HCEC 1CT (cell line): ENCODE measurements at places on chromosomes 3 and 15.

DNA sequence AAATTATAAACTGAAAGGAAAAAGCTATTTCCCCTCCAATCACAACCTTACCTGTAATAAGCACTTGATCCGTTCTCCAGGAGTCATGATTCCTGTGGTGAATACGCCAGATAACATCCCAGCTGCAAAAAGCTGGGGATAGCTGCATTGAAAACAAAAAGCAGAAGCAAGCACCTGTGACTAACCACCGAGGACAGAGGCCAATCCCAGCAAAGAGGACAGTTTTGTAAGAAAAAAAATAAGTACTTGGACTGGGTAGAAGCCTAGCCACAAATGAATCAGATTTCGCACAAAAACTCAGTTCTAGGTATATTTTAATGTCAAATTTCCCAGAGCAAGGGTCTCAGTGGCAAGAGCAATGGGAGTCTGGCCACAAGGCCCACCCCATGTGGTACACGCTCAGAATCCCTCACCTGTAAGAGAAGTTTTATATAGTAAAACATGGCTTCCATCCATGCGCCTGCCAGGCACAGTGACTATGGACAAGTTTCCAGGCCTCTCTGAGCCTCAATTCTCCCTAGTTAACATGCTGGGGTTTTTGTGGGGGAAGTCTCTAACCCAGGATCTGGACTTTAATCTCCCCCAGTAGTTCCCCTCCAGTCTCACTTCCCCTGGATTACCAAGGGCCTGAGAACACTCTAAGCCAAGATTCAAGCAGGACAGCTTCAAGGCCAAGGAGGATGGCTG is 19.2 kb downstream of the SLC25A20 start:
- no peak for DNase-seq

DNA sequence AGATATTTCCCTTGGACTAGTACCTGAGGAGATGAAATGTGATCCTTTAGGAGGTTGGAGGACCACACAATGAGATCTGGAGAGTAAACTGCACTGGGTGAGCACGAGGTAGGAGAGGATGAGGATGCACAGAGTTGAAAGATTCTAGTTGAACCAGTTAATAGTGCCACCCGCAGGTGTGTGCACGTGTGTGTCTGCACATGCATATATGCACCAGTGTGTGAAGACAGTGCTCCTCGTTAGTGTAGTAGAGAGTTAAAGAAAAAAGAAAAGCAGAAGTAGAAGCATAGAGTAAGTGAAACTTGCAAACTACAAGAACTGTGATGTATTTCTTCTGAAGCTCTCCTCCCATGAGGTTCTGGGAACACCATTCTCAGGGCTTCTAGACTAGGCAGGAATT is 8.4 kb downstream of the MED12L start:
- no peak for DNase-seq

- DNase-seq, result no peak
Observed at GRCh38 chr15:76065245-76065644, 5.5 kb downstream of the TMEM266 start.

DNA sequence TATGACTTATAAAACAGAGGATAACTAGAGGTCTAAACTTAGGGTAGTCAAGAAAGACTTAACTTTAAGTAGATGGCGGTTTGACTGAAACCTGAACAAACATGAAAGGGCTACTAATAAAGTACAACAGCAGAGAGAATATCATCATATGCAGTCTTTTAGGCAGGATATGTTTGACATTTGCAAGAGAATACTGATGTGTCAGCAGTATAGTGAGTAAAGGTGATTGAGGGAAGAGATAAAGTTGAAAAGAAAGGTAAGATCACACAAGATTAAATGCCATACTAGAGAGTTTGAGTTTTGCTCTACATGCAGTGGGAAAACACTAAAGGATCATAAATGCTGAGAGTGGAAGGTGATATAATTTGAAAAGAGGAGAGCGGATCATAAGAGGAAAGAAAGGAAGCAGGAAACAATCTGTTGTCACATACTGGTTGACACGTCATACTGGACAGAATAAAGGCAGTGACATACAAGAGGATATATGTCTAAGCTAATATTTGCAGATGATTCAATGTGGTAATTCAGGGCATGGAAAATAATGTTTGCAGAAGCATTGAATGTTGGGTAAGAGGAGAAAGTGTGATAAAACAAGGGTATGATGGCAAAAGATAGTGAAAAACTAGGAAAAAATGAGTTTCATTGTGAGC is 223.0 kb downstream of the EPHA6 start:
- DNase-seq, result no peak

DNA sequence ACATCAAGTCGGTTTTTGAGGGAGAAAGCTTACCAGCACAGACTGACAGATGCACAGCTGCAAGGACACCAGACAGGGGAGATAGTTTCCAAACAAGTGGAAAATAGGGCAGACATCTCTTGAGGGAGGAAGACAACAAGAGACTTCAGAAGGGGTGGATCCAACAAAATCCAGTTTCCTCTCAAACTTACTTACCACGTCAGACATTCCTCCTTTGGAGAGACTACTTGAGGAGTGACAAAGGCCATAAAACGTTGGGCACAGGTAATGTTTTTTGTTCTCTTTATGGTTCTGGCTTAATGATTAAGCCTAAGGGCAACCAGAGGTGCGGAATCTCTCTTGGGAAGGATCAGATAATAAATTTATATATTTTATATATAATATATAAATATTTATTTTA is 76.1 kb downstream of the CD200 start:
- no peak for DNase-seq

DNA sequence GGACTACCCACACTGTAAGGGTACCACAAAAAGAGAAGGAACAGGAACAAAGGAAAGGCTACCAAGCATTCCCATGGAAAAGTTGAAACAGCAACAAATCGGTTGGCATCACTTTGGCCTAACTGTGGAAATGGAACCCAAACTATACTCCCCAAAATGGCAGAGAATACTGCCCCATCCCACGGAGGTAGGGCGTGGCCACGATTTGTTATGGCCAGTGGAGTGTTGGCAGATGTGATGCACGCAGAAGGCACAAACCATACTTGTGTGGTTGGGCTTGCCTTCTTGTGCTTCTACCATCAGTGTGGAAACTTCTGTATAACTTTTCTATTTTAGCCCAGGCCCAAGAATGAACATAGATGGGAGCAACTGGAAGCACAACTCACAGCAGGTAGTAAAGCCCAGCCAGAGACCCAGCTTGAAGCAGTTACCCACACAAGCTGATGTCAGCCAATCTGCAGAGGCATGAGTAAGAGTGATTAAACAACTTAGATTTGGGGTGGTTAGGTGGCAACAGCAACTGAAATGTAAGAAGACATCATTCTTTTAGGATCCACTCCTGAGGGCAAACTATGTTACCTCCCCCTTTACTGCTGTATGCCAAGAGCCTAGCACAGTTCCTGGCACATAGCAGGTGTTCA is 64.1 kb downstream of the BTD start:
- DNase-seq, result peak; percentile 26

GRCh38 chr3:150273396-150273795 is 134.7 kb upstream of the TSC22D2 start:
- DNase-seq, result no peak

DNA sequence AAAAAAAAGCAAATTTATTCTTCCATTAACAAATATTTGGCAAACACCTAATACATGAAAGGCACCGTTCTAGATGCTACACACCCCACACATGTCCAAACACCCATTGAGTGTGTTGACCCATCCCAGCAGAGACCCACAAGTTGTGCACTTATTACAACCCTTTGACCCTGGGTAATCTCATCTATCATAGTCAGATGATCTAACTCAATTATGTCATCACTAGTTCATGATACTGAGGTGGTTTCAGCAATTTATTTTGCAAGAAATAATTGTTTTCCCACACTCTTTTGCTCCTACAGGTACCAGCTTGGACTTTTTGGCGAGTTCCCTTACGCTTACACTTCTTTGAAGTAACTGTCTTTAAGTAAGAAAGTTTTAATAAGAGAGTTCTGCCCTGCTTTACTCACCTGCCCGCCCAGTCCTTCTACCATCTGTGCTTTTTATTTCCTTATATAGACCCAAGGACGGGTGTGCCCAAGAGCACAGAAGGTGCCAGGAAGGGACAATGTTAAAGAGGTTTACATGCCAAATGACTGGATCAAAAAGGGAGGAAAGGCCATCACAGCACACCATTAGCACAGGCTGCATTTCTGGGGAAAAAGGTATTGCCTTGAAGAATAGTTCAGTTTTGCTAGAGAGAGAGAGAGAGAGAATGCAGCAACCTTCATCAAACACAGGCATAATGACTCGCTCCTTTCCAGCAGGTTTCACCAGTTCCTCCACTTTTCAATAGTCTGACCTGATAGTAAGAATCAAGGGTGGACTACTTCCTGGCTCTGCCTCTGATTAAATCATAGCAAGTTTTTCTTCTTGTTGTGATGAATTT is 54.5 kb upstream of the ATP11B start:
- no peak for DNase-seq

GRCh38 chr3:12107071-12107713 is 51.5 kb downstream of the TIMP4 start:
- no peak for DNase-seq

DNA sequence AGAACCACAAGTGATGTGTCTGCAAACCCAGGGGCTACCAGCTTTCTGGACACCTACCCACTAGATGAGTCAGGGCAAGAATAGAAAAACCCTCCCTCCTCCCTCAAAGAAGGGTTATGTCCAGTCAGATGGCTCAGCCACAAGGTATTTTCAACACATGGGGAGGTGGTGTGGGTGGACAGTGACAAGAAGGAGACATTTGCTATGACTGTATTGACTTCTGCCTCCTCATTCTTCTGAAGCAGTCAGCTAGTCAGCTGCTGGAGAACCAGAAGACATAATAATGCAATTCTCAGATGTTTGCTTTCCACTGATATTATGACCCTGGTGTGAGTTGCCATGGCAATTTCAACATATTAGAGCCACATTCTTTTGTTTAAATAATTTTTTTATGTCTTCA is 66.7 kb upstream of the GOLGA8B start:
- DNase-seq, result peak; percentile 54

DNA sequence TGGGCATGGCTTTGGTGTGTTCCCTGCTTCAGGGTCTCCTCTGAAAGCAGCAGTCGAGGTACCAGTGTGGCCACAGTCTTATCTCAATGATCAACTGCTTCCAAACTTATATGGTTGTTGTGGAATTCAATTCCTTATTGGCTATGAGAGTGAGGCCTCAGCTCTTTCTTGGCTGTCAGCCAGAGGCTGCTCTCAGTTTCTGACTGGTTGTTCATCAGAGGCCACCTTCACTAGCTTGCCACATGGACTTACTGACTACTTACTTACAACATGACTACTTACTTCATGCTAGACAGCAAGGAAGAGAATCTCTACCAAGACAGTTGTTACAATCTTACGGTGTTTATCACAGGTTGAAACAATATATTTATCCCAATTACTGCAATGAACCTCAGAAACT is 789.2 kb downstream of the DIPK2A start:
- DNase-seq, result no peak

DNA sequence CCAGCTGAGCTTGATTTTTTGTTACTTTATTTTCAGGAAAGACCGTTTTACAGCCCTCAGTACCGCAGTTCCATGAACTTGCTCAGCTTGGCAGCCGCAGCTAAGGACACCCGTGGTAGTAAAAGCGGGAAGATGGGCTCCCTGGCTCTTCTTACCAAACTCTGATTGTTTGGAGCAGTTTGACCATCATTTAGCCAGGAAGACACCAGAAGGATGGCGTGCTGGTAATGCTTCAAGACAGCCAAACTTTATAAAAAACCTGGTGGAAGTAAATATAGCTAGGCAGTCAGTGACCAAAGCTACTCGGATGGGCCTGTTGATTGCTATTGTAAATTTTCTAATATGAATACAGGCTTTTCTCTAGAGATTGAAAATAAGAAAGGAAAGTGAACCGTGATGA is 28.9 kb downstream of the POLR2M start:
- no peak for DNase-seq

DNA sequence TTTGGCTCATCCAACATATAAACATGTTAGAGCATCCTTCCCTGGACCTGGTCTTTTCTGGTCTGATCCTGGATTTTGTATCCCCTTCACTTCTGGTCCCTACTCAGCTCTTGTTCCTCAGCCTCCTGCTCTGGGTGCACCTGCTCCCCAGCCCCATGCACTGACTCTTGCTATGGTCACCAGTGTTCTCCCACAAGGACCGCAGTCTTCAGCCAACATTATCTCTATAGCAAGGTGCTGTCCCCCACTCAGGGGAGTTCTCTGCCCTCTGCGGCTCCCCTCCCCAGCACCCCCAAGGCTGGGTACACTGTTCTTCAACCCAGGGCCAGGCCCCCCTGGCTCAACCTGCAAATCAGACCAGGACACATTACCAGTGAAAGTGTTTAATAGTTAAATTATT is 80.2 kb downstream of the SEC22A start:
- DNase-seq, result no peak

GRCh38 chr3:123365450-123366143 is 83.3 kb downstream of the ADCY5 start:
- peak; percentile 37 for DNase-seq

GRCh38 chr3:140545756-140546155 is 132.1 kb upstream of the TRIM42 start:
- DNase-seq, result no peak

DNA sequence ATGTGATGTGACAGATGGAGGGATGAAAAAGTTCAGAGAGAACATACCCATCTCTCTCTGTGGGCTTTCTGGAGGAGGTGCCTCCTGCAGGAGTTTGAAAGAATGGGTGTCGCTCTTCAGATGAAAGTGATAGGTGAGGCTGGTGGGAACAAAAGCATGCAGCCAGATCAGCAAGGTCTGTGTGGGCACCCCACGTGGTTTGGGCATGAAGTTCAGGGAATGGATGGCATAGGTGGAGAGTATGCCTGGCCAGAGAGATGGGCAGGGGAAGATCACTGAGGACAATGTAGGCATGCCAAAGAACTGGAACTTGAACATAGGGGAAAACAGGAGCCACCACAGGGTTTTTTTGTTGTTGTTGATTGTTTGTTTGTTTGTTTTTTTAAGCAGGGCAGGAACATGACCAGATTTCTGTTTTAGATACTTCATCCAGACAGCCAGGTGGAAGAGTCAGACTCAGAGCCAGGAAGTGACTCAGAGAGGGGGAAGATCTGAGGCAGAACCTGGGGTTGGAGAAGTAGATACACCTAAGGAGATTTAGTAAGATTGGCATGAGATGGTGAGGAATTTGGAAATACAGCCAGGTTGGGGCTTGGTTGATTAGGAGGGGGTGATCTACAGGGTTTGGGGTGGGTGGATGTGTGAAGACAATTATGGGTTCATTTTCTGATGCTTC is 64.8 kb upstream of the CLSTN2 start:
- DNase-seq, result no peak

- no peak for DNase-seq
Observed at GRCh38 chr3:134149286-134149685, 101.4 kb downstream of the RYK start.

- DNase-seq, result no peak
Observed at GRCh38 chr3:212432-212831, 15.9 kb downstream of the CHL1 start.
